ENCODE measurements at places on chromosomes 4 and X.

DNA sequence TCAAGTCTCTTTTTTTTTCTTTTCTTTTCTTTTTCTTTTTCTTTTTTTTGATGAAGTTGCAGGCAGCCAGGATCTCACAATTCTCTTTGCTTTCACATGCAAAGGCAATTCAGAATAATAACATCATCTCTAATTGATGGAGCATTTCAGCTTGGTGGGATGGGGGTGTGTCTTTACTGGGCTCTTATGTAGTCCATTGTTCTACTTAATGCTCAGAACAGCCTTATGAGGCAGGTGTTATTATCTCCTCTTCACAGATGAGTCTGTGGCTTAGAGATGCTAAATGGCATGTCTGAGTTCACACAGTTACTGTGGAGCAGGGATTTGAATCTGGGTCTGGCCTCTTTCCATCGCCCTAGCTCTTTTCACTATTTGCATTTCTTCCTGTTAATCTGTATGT lies 70.2 kb downstream of the TRPC5 start:
- no peak for DNase-seq

DNA sequence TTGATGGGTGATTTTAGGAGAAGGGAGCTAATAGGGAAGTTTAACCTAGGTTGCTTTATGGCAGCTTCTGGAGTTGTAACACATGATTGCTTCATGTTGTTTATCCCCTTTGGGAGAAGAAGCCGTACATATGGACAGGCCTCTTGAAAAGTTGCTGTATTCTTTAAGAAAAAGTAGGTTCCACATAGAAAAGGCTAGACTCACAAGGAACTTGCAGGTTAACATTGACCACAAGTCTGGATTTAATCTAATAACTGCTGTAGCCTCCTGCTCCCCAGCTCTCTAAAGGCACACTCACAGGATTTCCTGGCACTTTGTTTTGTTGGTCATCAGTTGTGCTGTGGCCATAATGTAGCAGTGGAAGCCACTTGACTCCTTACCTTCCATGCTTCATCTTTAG lies 19.7 kb downstream of the FNIP2 start:
- no peak for DNase-seq

GRCh38 chr4:13118633-13119032 lies 365.5 kb downstream of the RAB28 start:
- no peak for DNase-seq

- DNase-seq = no peak
These were observed 108.7 kb downstream of the CORIN start for GRCh38 chr4:47729131-47729680.
